Naive thymus-derived CD8-positive, alpha-beta T cell (primary cell): ENCODE measurements at places on chromosomes 3 and 15.

DNA sequence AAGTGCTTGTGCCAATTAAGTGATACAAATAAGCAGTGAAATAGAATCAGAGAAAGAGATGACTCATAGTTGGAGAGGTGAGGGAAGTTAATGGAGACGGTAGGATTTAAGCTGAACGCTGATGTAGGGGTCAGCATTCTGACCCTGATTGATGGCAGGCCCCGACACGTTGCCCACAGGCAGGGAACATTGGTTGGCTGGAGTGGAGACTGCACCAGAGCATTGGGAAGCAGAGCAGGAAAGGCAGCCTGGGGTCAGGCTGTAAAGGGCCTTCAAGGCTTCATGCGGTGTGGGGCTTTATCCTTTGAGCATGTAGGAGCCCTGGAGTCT is 68.6 kb downstream of the DCUN1D1 start:
- no peak for DNase-seq

DNA sequence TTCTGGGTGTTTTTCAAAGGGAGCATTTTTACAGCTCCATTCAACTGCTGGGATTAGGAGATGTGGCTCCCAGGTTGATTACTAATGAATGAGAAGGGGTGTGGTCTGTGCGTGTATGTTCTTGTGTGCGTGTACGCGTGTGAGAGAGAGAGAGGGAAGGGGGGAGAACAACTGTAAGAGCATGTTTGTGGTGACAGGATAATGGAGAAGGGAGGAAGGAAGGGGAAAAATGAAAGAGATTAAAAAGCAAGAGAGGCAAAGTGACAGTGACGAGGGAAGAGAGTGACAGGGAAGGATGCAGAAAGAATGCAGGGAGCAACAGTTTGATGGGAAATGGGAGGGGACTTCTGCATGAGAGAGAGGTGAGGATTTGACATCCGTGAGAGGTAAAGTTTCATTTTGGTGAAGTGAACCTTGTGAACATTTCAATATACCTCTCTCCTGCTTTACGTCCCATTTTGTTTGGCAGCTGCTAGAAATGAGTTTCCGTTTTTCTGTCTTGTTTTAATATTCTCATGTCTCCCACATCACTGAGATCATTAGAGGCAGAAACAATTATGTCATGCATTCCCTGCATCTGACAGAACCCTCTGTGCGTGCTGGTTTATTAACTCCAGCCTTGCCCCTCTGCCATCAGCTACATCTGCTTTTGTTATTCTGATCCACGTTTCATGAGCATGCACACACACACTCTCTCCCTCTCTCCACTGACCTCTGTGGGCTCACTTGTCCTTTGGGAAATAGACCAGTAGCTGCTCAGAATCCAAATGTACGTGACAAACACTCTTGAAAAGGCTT is 161.6 kb downstream of the GAP43 start:
- DNase-seq, result no peak

- DNase-seq, result no peak
Observed at GRCh38 chr15:68389041-68389930, 42.7 kb downstream of the ITGA11 start.

DNA sequence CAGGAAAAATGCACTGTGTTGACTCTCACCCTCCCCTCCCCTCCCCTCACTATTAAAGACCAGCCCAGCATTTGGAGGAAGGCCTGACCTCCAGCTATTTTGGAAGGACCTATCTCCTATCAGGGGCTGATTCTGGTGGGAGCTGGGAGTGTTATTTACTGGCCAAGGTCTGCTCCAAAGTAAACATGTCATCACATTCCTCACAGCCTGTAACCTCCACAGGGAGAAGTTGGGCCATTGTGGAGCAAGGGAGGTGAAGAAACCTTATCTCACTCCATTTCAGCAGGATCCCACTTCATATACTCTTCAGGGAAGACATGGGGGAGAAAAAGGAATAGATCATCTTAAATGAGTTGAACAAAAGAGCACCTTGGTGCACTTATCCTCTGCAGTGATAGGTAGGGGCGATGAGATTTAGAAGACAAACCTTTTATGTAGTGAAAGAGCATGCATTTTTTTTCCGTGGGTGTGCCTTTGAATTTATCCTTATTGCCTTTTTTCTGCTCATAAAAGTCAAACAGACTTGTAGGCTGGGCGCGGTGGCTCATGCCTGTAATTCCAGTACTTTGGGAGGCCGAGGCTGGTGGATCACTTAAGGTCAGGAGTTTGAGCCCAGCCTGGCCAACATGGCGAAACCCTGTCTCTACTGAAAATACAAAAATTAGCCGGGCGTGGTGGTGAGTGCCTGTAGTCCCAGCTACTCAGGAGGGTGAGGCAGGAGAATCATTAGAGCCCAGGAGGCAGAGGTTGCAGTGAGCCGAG is 15.6 kb upstream of the FLNB start:
- DNase-seq, result no peak

DNA sequence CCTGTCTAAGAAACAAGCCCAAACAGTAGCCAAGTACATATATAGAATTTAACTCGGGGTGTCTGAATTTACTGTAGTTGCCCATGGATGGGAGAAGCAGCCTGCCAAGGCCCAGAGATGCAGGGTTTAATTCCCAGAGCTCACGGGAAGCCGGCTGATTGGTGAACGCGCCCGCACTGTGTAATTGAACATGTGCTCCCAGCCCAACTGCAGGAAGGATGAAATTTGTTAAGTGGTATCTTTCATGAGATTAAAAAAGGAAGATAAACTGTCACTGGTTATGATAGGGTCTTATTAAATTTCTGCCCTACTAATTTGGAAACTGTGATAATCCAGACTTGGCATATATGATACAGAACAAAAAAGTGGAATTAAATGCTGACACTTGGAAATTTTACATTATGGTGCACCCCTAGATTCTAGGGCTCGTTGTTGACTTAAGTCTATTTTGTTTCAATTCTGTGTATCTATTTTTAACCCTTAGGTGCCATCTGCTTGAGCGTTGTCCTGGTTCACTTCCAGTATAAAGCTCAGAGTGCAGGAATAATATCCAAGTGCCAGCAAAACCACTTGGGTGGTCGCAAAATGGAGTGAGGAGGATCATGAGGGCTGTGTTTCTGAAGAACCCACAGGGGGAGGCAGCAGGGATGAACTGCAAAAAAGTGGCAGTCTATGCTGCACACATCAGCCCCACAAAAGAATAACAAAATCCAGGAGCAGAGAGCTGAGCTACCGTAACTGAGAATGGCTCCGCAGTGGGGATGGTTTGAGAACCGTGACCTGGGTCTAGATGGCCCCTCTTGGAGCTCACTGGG is 13.8 kb upstream of the TMC3 start:
- DNase-seq, result no peak

DNA sequence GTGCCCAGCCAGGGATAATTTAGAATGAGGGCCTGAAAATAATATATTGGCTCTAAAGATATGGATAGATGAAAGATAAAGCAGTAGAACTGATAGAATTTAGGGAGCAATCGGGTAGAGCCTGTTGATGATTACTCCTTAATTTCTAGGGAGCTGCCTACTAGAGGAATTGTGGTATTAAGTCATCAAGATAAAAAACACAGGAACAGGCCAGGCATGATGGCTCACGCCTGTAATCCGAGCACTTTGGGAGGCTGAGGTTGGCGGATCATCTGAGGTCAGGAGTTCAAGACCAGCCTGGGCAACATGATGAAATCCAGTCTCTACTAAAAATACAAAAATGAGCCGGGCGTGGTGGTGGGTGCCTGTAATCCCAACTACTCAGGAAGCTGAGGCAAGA is 130.4 kb downstream of the PCCB start:
- no peak for DNase-seq

GRCh38 chr3:114451051-114451451 is 157.2 kb downstream of the TIGIT start:
- DNase-seq, result no peak

- no peak for DNase-seq
Observed at GRCh38 chr3:54866251-54866650, 61.6 kb downstream of the LRTM1 start.
